Bone marrow (tissue), 2 donors: ENCODE measurements at places on chromosomes 7 and 10.

DNA sequence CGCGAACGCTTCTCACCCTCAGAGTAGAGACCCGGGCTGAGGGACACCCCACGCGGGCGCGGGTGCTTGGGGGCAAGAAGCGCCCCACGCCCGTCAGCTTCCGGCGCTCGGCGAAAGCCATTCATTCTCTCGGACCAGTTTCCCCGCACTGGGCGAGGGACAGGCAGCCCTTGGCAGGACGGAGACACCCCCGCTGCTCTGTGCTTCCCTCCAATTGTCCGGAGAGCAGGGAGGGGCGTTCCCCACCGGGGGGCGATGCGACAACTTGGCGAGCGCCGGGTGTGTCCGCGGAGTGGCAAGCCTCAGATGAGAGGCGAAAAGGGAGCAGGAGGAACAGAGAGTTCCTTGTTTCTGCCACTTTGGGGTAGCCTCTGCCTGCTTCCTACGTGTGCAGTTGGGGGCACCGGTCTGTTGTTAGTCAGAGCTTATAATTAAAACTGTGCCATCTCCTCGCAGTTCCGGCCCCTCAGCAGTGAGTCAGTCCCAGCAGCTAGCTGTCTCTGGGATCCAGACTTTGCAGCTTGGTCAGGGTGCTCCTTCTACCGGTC, 1.7 kb downstream of the GPR158 start:
- DNase-seq: no peak

GRCh38 chr10:88064608-88065382, 201.4 kb downstream of the PTEN start:
- peak; percentile 31 for DNase-seq

GRCh38 chr10:104925232-104925851, 284.3 kb downstream of the SORCS3 start:
- peak; percentile 4 for DNase-seq

GRCh38 chr7:84412161-84412969, 217.8 kb upstream of the SEMA3A start:
- no peak for DNase-seq

DNA sequence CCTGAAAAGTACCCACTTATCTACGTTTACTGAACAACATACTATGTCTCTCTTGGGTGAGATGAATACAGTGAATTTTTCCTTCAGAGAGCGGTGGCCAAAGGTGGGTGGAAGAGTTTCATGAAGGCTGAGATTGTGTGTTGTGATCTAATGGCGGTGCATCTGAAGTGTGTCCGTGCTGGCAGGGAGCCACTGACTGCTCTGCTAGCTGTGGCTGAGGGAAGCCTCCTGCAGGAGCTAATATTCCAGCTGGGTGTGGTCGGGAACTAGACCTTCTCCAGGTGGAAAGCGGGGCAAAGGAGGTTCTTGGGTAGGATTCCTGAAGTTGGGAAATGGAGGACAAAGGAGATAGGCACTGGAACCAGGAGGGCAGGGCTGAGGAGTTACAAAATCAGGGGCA, 69.2 kb upstream of the GRB10 start:
- no peak for DNase-seq

DNA sequence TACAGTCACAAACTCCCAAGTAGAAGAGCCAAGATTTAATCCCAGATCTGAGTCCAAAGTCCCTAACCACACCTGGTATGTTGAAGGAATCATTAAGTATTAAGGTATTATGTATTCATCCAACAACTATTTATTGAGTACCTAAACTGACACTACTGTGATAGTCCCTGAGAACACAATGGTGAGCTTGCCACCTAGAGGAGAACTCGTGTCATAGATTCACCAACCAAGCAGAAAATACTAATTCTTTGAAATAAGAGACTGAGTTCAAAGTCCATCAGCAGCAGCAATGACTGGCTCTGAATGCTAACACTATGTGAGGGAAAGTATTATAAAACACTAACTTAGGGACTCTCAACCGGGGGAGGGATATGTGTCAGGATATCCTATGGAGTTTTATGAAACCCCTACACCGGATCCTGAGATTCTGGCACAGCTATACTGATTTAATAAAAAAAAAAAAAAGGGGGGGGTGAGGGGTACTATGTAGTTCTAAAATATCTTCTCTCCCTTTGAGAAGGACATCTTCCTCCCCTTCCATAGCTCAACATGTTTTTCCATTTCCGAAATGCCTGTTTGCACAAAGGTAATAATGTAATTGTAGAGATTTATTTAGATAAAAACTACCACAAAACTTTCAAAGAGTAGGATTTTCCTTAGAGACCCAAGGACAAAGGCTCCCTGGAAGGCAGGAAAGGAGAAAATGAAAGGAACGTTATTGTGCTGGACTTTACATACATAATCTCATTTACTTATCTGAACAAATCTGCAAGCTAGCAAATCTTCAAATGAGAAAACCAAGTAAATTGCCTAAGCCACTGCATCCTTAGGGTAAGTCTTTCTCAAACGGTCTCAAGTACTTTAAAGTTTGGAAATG, 1.6 kb downstream of the NCOA4 start:
- DNase-seq: peak; percentile 50

GRCh38 chr7:78510580-78511188, 712.1 kb downstream of the PHTF2 start:
- DNase-seq: no peak

GRCh38 chr7:100465702-100466311, 1.7 kb upstream of the SPACDR start:
- no peak for DNase-seq

DNA sequence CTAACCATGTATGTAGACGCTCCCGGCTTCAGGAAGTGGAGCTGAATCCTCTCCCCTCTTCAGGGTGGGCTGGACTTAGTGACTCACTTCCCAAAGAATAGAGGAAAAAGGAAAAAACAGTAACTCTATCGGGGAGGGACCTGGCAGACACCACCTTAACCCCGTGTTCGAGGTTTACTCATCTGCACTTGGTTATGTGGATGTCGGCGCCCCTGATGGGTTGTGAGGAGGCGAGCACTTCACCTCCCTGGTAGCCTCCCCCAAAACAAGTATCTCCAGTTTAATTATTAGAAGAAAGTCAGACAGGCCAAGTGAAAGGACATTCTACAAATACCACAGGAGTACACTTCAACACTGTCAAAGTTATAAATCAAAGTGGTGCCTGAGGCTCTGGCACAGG, 559.7 kb downstream of the TCERG1L start:
- DNase-seq: no peak

DNA sequence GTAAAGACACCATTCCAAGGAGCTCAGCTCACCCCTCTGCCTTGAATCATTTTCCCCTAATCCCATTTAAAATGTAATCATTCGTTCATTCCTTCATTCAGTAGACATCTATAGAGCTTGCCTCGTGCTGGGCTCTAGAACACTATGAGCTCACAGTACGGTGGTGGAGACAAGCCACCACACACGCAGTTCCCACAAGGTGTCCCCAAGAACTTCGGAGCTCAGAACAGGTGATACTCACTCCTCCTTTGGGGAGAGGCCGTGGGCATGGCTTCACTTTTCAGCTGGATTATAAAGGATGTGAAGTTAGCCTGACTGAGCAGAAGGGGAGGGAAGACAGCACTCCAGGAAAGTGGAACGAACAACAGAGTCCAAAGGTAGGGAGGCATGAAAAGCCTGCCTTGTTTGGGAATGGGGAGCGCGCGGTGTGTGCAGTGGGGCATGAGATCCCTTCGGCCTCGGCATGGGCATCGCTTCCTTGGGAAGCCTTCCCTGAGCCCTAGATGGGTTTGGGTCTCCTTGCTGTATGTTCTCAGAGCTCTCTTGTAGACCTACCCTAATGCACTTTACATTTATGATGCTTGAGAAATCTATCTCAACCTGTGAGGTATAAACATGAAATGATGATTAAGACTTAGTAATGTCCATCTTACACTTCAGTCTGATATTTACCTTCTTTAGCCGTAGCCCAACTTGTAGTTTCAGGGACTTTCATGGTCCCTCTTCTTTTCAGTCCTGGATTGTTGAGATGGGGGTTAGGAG, 809 bp upstream of the OGA start:
- no peak for DNase-seq

DNA sequence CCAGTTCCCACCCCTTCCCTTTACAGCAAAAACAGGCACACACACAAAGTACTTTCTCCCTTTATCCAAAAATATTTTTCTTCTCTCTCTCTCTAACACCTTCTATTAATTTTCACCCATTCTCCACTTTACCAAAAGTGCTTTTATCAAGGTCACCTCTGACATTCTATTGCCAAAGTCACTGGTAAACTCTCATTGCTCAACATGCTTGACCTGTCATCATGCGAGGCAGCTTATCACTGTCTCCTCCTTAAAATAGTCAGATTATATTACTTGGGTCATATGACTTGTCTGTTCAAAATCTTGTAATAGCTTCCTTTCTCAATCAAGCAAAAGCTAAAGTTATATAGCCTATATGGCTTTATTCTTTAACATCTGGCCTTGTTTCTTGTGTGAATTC, 28.6 kb downstream of the MACC1 start:
- DNase-seq: no peak

DNA sequence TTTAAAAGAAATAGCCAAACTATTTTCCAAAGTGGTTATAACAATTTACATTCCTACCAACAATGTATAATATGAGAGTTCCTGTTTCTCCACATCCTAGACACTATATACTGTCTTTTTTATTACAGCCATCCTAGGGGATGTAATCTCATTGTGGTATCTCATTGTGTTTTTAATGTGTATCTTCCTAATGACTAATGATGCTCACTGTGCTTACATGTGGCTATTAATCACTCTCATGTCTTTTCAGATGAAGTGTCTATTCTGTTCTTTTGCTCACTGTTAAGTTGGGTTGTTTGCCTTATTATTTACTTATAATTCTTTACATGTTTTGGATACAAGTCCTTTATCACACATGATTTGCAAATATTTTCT, 71.8 kb downstream of the ZNF438 start:
- DNase-seq: no peak

DNA sequence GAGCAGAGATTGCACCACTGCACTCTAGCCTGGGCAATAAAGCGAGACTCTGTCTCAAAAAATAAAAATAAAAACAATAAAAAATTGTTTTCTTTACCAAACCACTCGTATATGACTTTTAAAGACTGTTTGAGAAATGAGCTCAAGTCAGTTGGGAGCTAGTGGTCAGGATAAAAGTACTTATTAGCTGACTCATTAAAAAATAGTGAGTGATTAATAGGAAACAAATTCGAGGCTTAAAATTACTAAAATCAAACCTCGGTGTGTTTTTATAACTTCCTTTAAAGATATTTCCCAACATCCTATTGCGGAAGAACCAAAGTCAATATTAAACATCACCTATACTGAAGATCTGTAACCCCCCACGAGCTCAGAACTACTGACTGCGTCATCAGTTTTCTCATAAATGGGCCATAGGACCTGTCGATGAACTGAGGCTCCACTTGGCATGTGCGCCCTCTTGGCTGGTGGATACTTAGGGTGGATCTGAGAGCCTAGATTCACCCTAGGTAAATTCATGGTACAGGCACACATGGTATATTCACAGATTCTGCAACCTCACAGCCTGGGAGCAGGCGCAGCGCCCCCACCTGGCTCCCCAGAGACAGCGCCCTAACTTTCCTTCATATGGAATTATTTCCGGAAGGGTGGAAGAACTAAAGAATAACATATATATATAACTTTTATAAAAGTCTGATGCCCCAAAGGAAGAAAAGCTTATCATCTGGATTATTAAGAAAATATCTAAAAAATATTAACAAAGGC, 9.2 kb downstream of the MKI67 start:
- no peak for DNase-seq

DNA sequence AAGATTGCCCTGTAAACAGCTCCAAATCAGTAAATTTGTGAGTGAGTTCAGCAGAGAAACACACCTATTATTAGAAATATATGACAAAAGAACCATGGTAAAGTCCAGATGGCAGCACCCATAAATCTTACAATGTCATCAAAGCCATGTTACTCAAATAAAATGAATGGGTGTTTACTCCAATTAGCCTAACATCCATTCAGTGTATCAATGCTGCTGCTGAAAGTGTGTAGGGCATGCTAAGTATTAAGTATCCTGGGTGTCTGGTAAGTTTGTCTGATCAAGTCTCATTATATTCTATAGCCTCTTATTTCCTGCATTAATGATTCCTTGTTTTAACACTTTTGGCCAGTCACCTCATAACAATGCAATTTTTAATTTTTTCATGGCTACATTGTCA, 185.5 kb upstream of the STEAP4 start:
- DNase-seq: no peak

DNA sequence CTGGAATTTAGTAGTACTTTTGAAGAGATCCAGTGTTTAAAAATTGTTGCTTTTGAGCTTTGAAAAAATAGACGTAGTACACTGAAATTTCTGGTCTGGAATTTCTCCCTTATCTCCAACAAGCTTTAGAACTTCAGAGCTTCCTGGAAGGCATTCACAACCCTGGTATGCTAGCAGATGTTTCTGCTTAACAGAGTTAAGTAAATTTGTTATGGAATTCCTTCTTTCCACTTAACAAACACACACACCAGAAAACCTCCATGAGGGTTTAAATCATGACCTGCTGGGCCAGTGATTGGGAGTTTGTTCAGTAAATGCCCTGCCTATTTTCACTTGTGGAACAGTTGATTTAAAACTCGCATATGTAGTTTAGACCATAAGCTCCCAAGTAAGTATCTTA, 13.7 kb downstream of the ASB15 start:
- DNase-seq: no peak

GRCh38 chr7:35254496-35255442, 869 bp upstream of the TBX20 start:
- no peak for DNase-seq

DNA sequence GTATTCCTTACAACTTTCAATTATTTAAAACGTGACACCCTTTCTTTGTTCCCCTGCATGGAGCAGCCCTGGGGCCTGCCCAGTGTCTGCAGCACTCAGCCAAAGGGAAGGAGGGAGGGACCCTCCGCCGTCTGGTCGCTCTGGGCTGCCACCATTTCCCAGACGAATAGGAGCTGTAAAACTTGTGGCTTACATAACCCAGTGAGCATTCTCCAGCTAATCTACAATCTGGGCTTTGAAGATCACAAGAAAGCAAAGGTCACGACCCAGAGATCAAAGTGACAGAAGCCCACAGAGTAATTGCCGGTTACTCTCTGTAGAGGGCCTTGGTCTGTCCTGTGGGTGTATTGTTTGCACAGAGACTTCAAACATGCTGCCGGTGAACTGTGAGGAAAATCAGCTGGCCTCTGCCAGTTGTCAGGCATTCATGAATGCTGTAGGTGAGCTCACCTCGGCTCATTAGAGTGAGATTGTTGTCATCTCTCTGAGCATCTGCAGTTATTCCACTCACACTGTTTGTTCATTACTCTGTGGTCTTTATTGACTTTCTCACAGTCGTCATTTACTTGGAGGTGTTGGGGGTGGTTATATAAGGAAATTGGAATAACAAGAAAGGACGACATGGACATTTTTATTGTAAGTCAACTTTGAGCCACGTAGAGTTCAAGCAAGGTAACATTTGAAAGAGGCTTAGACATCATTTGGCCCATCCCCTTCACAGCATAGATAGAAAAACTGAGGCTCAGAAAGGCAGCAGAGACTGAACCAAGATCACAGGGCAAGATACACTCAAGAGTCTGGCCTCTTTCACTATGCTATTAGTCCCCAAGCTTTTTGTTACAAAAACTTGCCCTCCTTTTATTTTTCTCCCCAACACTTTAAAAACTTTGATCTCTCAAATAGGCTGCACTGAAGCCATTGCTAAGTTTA, 619.8 kb downstream of the LRMDA start:
- no peak for DNase-seq

GRCh38 chr10:100737355-100738054, 7.9 kb upstream of the PAX2 start:
- no peak for DNase-seq
